ENCODE measurements at places on chromosomes 7 and 10. TPM values are rescaled to one million over a fixed set of nuclear protein-coding genes. Genes with fewer than 3 reads are reported as not detected.

The BCAP29 gene
- total RNA-seq, result 46.5 TPM

The GPRIN2 gene
- not detected for total RNA-seq

DNA sequence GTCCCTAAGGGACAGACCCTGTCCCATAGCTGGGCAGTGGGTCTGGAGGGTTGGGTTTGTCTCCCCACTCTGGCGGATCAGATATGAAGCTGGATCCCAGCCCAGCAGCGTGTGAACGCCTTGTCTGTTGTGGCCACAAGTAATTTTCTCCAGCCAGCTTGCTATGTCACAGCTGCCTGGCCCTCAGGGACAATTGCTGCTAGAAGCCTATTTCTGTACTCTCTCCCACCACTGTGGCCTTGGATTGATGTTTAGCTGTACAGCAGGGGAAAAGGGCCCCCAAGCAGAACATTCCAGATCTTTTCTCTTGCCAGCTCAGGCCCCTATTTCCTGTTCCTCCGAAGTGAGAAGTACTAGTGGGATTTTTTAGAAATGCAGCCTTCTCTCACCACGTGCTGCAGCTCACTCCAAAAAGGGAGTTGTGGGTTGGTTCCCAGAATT, 53.5 kb upstream of the WAC start:
- no peak for DNase-seq

GRCh38 chr10:16271571-16271970, 165.2 kb upstream of the PTER start:
- DNase-seq, result no peak

The POLR2J gene
- total RNA-seq, result 77.4 TPM

The SMARCD3 gene
- total RNA-seq, result 2.1 TPM

DNA sequence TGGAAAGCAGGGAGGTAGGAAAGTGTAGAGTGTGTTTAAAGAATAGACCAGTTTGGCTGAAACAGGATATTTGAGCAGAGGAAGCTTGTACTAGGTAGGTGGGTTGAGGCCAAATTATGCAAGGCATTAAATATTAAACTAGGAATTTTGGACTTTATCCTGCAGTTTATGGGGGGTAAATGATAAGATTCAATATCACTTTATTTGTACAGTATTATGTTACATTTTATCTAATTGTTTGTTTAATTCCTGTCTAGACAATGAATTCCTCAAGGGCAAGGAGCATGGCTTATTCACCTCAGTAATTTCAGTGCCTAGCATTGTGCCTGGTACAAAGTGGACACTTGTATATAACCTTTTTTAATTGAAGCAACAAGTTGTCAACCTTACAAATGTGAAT, 125.9 kb downstream of the CFTR start:
- no peak for DNase-seq

DNA sequence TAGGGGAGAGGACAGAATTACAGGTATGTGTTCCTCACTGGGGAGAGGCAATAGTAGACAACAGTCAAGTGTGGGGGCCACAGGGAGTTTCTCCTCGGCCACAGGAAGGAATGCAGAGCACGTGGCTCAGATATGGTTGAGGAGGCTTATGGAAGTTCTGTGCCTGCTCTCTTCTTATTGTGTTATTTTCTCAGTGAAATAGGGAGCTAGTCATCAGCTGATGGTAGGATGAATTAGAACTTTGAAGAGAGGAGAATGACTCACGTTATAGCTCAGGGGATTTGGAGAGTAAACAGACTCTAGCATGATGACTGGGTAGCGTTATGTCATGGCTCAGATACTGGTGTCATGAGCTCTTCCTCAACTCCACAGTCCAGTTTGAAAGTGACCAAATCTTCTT, 308.3 kb upstream of the IGFBP3 start:
- DNase-seq, result no peak

The FBXL13 gene
- total RNA-seq, result 0.66 TPM

GRCh38 chr10:76282061-76283025, 850.9 kb downstream of the LRMDA start:
- no peak for DNase-seq

The RBP4 gene
- not detected for total RNA-seq

DNA sequence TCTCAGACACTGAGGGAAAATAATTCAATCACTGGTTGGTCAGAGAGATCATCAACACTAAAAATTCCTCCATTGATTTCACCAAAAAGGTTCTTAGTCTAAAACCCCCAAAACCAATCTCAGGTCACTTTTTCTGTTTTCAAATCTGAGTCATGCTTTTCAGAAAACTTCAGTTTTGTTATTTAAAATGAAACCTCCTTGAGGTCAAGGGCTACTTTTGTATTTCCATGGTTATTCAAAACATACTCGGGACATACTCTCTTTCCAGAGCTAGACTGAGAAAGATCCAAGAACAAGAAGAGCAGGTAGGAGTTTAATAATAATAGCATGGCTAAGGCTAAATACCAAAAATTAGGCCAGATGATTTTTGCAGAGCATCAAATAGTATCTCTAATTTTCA, 152.8 kb downstream of the SDHAF3 start:
- no peak for DNase-seq

GRCh38 chr10:118501637-118502440, 93.6 kb downstream of the PRLHR start:
- no peak for DNase-seq

The PPP1R3A gene
- not detected for total RNA-seq

The FAM200A gene
- total RNA-seq, result 7.9 TPM

The CADPS2 gene
- not detected for total RNA-seq

GRCh38 chr7:148044173-148044572, 546.4 kb upstream of the C7orf33 start:
- DNase-seq, result no peak

GRCh38 chr10:71074176-71074755, 138.1 kb upstream of the UNC5B start:
- DNase-seq, result no peak

The EGR2 gene
- 89.9 TPM for total RNA-seq

GRCh38 chr10:49173853-49174252, 14.3 kb downstream of the TMEM273 start:
- DNase-seq, result no peak

The AGR2 gene
- not detected for total RNA-seq

Measured in CD8-positive, alpha-beta memory T cell (primary cell).